ENCODE measurements at places on chromosomes 16 and 17. TPM values are rescaled to one million over a fixed set of nuclear protein-coding genes. Genes with fewer than 3 reads are reported as not detected.

DNA sequence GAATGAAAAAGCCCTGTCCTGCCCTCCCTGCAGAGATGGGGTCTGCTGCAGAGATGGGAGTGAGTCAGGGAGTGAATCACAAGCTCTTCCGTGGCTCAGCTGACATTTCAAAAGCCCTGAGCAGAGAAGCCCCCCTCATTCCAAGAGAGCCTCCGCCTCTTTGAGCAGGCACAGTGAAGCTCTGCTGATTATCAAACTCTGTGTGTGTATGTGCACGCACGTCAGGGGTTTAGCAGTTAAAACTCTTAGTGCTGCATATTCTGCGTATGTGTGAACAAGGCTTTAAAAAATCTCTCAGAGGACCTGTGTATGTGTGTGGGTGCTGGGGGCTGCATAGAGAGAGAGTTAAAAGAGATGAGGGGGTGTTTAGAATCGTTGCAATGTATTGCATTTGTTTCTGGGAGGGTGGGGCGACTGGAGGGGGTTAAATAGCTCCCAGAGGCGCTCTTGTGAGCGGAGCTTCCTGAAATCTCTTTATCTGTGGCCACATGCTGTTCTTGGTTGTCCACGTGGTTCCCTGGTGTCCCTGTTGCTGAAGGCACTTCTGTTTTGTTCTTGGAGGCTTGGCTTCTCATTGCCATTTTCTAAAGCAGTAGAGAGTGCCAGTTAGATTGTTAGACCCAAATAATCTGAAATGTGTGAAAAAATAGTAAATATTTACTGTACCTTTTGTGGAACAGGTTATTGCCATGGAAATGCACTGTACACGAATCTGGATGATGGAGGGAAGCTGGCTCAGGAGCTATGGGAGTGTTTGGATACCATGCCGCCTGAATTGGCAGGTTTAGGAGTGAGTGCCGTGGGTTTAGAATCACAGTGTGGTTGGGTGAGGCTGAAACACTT is 116.6 kb downstream of the PRKCB start:
- no peak for DNase-seq

- no peak for DNase-seq
Observed at GRCh38 chr17:72699545-72699944, 392.9 kb downstream of the SLC39A11 start.

The OR3A3 gene
- not detected for polyA plus RNA-seq

DNA sequence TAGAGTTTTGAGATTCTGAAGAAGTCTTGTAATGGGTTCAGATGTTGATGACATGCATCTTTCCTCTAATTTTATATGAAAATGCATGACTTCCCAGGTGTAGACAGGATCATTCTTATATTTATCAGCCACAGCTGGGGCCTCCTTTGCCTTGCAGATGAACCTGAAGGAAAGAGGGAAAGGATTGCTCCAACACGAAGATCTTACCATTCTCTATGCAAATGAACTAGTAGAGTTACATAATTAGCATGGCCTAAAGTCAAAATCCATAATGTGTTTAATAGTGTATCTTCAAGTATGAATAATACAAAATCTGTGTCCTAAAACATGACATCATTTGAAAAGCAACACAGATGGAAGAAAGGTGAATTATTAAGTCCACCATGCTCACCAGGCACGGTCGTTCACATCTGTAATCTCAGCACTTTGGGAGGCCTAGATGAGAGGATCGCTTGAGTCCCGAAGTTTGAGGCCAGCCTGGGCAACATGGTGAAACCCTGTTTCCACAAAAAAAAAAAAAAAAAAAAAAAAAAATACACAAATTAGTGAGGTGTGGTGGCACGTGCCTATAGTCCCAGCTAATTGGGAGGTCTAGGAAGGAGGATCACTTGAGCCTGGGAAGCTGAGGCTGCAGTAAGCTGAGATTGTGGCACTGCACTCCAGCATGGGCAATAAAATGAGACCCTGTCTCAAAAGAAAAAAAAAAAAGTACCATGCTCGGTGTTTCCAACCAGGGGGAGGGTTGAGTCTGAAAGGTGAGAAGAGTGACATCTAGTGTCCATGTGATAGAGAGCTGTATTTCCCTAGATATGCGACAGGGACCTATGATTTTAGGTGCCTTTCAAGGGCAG is 6.3 kb downstream of the VWA3A start:
- DNase-seq, result peak; percentile 89
